Nucleus accumbens (tissue), 56 donors: ENCODE measurements at places on chromosomes 12 and 14.

GRCh38 chr12:127785540-127785939 lies 481.4 kb upstream of the TMEM132C start:
- no peak for DNase-seq

GRCh38 chr12:125203145-125203765 lies 138.0 kb downstream of the AACS start:
- no peak for DNase-seq

DNA sequence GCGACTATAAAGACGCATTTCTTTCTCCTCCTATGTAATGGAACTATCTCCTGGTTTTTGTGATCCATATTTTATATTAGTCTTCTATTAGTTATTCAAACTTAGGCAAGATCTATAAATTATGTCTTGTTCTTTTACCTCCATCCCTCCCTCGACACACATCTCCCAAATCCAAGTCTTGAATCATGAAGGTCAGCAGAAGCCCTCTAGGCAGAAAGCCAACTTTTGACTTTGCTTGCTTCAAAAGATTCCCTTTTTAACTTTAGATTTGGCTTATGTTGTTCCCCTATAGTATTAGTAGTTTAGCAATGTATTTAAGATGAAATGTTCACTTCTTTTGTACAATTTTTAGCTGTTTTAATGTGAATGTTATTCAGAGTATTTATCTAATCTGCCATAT lies 689.8 kb downstream of the SLC6A15 start:
- no peak for DNase-seq

GRCh38 chr12:71130521-71131069 lies 27.2 kb downstream of the TSPAN8 start:
- no peak for DNase-seq

DNA sequence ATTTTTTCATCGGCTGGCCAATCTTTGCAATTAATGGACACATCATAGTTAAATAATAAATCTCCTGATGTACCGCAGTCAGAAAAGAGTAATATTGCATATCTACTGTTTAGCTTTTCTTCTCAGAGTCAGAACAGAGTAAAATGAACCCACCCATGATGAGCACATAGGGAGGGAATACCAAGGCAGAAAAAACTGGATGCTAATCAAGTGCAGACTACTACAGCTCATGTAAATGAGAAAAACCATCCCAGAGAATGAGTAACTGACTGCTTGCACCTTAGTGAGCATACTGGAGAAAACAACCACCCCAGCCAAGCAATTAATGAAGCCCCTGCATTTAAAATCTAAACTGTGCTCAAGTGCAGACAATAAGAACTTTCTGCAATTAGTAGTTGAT lies 483.7 kb downstream of the MDGA2 start:
- DNase-seq = no peak

DNA sequence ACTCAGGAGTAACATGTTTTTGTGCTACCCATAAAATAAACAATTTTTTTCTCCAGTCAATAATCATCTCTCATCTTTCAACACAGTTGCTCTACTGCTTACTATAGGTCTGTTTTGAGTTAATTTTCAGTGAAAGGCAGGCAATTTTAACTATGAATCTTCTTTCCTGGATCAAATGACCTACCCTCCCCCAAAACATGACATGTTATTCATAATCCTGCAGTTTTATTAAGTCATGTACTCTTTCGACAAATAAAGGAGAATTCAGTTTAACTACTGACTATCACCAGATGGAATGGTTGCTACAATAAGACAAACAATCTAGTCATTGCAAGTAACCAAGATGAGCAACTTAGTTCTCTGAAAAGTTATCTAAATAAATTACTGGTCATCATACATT lies 106.0 kb upstream of the FAR2 start:
- DNase-seq = no peak

GRCh38 chr12:7750350-7750749 lies 3.2 kb upstream of the CLEC4C start:
- no peak for DNase-seq

DNA sequence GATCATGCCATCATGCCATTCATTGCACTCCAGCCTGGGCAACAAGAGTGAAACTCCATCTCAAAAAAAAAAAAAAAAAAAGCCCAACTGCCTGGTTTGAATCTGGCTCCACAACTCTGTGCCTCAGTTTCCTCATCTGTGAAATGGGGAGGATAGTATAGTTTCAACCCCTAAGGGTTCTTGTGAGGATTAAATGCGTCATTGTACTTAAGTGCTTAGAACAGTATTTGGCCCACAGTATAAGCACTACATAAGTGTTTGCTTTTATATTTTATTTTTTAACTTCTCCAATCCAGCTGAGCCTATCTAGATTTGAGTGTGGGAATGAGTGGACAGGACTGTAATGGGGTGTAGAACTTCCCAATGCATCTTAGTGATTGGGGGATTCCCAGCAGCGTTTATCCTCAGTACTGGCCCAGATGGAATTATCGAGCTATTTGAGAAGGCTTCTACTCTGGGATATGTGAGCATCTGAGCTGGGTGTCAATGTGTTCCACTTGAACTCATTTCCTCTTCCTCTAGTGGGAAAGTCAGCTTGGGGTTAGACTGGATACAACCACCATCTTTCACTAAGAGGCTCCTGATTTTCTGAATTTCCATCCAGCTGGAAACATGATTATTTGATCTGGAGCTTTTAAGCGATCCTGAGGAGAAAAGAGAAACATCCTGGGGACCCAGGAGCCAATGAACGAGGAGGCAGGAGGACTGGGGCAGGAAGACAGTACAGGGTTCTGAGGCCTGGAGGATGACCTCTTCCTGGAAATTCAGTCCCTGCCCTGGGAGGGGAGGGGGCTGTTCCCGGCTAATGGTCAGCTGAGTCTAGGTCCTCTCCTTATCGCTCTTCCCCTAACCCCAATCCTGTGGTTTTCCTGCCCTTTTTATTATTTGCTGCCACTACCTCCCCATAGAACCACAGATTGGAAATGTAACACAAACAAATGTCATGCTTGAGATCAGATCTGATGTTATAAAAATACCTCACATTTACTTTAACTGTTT lies 9.3 kb upstream of the ESPL1 start:
- no peak for DNase-seq

DNA sequence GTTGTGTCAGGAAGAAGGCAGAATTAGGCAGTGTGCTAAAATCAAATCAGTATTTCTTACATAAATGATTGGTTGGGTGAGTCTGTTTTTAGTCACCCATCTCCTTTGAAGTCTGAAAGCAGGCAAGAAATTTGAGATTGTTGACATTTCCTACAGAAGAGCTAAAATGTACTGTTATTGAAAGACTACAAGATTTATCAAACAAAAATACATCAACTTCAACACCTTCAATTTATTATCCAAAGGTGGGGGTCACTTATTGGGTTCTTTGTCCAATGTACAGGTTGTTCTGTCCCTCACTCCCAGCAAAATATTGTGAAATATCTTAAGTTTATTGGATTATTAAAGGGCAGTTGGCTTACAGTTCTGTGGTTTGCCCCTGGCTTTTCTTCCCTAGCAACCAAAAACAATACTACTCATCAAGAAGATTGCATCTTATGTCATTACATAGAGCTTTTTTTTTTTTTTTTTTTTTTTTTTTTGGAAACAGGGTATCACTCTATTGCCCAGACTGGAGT lies 20.6 kb upstream of the PKP2 start:
- DNase-seq = no peak
